T-helper 9 cell (primary cell): ENCODE measurements at places on chromosomes 3 and 15.
A peak's percentile ranks its signal among the peaks of the same experiment; 100 is the strongest.

DNA sequence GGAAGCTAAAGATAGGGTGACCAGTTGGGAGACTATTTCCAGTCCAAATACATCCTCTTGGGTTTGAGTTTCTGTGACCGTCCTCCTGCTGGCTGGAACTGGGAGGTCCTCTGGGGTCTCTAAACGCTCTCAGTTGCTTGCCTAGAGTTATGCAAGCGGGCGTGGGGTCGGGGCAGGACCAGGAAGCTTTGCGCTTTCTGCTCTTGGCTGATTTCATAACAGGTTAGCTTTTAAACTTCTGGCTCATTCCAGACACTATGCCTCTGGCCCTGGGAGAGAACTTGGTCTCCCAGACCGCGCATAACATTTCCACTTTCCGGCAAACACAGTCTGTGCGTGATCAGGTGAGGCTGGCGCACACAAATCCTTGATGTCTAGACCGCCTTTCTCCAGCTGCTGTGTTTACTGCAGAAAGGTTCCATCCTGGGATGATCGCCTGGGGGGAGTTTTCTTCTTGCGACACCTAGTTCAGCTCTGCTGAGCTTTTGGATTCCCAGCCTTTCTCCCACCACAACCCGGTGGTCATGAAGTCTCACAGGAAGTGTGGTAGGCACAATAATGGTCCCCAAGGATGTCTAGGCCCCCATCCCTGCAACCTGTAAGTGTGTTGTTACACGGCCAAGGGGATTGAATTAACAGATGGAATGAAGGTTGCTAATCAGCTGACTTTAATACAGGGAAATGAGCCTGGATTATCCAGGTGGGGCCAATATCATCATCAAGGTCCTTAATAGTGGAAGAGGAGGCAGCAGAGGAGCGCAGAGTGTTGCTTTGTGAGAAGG is 23.6 kb upstream of the CGNL1 start:
- DNase-seq, result no peak

DNA sequence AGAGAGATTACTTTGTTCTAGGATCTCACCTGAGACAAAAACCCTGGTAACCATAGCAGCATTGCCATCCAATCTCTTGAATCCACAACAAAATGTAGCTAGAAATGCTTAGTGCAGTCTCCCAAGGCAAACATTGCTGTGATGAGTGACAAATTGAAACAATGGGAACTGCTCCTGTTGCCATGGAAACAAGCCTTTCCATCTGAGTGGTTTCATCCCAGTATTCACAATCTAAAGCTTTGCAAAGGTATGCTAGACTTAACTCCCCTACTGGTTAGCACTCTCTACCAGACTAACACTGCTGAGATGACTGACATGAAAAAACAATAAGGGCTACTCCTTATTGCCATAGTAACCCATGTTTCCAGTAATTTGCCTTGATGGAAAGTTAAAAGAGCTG is 172.6 kb upstream of the CNTN3 start:
- no peak for DNase-seq

DNA sequence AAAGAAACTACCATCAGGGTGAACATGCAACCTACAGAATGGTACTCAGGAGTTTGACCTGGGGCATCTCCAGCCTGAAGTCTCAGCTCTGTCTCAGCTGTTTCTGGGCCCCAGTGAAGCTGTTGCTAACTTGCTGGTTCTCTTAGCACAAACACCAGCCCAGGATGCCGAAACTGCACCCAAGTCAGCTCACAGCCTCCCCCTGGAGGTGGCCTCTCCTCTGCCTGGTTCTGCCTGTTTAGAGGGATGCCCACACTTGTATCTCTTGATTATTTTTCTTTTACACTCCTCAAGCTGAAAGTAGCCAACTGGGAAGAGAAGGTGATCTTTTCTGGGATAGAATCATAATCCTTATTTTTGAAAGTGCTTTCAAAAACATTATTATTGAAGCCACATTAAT is 289.0 kb upstream of the RASGRP1 start:
- peak; percentile 8 for DNase-seq

GRCh38 chr3:130699765-130700164 is 46.9 kb downstream of the PIK3R4 start:
- DNase-seq, result no peak
